Left lung (tissue), 14 donors: ENCODE measurements at places on chromosomes 12 and 14. TPM values are rescaled to one million over a fixed set of nuclear protein-coding genes. Genes with fewer than 3 reads are reported as not detected.

GRCh38 chr14:96638041-96638855, 136.1 kb downstream of the PAPOLA start:
- no peak overlapping the region for H3K27ac ChIP-seq
- no peak overlapping the region for H3K4me3 ChIP-seq
- H3K4me1 ChIP-seq: no peaks in the 10 kb centered on the region
- no peaks in the 10 kb centered on the region for H3K27me3 ChIP-seq
- no peak for DNase-seq

The BLOC1S1 gene
- 123 TPM for total RNA-seq

DNA sequence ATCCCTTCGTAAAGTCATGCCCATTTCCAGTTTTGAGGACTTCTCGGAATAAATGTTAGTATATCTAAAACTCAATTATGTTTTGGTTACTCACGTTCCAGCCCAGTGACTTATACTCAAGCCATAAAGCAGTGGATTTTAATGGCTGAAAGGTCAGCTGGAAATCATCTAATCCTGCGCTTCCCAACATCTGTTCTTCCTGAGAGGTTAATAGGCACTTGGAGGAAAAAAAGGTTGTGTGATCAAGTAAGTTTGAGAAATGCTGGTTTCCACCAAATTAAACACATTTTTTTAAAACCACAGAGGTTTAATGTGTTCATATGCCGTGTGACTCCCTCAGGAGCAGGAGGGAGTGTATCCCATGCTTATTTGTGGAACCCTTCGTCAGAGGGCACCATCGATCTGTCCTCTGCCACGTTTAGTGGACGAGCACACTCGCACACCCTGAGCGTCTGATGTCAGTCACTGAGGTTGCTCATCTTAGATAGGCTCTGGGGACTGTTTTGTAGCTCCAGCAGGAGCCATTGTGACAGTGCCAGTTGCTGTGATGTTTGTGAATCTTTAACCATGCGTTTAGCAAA, 41.4 kb downstream of the FBXL14 start:
- H3K4me1 ChIP-seq: no peaks in the 10 kb centered on the region
- no peaks in the 10 kb centered on the region for H3K27me3 ChIP-seq
- DNase-seq: no peak
- H3K4me3 ChIP-seq: no peak overlapping the region

DNA sequence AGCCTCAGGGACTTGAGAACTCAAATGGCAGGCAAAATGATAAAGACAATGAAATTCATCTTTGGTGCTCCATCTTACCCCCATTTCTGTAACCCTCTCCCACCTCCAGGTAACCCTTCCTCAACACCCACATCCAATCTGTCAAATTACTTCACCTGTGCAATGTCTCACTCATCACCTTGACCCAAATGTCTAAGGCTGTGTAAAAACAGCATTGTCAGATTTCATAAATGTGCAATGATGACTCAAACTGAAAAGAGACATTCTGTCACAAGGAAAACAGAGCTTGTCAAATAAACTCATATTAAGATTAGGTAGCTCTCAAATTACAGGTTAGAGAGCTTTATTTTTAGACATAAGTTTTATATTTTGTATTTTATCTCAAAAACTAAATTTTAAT, 19.9 kb upstream of the COCH start:
- H3K36me3 ChIP-seq: no peaks in the 10 kb centered on the region
- no peak overlapping the region for H3K27ac ChIP-seq
- no peak overlapping the region for H3K4me3 ChIP-seq
- no peaks in the 10 kb centered on the region for H3K27me3 ChIP-seq
- H3K4me1 ChIP-seq: no peaks in the 10 kb centered on the region

DNA sequence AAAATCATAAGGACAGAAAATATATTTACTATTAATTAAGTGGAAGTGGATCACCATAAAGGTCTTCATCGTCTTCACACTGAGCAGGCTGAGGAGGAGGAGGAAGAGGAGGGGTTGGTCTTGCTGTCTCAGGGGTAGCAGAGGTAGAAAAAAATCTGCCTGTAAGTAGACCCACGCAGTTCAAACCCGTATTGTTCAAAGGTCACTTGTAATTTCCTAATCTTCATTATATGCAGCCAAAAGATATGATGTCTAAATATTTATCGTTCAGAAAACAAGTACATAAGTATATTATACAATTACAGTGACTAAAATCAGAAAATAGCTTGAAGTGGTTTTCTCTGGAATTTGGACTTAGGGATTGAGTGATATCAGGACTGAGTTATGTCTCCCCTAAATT, 72.1 kb downstream of the GTF2A1 start:
- no peaks in the 10 kb centered on the region for H3K4me1 ChIP-seq
- H3K27ac ChIP-seq: no peak overlapping the region
- H3K4me3 ChIP-seq: no peak overlapping the region
- no peaks in the 10 kb centered on the region for H3K27me3 ChIP-seq

The CDCA3 gene
- 2.0 TPM for total RNA-seq

The LRP1-AS gene
- total RNA-seq: not detected
